Activated naive CD4-positive, alpha-beta T cell treated with anti-CD3 and anti-CD28 coated beads, Interleukin-2, amount 10 ng/mL, durations not matched to agents 7 days and 5 days (primary cell): ENCODE measurements at places on chromosomes 12 and 14.

DNA sequence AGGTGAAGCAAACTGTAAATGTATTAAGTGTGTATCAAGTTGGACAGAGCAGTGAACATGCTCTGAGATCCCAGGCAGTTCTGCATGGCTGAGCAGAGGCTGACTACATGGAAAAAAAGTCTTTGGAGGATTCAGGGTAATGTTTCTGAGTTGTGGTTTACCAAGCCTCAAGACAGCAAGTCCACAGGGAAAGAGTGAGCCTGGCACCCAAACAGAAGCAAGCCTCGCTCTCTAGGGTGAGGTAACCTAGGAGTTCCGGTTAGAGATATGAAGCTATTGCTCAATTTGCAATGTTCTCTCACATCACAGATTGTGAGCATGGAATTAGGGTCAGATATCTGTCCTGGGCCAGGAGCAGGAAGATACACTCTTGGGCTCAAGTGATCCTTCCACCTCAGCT, 158.6 kb downstream of the MON2 start:
- no peak for DNase-seq

GRCh38 chr14:85531587-85532373, 1.8 kb downstream of the FLRT2 start:
- no peak for DNase-seq

DNA sequence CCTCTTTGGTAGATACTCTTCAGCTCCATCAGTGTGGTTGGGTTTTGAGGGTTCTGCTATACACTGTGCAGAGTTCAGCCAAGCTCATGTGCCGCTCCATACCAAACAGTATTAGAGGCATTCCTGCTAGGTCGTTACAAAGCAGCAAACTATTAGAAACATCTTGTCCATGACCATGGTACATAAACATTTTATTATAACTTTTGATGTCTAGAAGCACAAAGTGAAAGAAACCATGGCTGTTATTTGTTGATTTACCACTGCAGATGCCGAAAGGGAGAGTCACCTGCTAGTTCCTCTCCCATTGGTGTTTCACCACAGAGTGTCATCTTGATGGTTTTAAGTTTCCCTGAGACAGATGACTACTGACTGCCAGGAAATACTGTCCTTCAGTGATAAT, 242.0 kb downstream of the ADAMTS20 start:
- DNase-seq: no peak

DNA sequence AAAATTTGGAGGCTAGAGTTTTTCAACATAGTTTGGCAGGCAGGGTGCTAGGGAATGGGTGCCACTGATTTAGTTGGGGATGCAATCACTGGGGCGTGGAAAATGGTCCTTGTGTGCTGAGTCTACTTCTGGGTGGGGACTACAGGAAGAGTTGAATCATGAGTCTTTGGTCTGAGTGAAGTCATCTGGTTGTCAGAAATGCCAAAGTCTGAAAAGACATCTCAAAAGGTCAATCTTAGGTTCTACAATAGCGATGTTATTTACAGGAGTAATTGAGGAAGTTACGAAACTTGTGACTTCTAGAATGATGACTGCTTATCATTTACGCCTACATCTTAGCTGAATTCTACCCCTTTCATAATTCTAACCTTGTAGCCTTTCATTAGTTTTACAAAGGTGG, 209.1 kb downstream of the NUBPL start:
- DNase-seq: no peak

DNA sequence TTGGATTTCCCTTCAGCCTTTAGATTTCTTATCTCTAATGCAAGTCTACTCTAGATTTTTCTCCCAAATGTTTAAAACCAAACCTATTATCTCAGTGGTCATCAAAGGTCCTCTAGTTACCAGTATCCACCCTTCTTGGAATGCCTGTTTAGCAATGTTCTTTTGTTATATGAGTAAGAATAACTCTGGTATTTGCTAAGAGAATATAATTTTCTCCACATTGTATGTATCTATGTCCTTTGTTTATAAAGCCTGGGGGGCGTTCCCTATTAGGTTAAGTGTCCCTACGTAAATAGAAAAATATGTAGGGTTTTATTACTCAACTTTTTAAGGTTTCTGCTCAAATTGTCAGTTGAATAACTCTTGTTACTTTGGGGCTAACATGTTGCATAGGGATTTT, 27.3 kb downstream of the PPM1A start:
- no peak for DNase-seq
